Pulmonary artery endothelial cell (primary cell): ENCODE measurements at places on chromosomes 7 and 10. TPM values are rescaled to one million over a fixed set of nuclear protein-coding genes. Genes with fewer than 3 reads are reported as not detected.

- DNase-seq: no peak
These were observed 1.1 kb downstream of the SNX13 start for GRCh38 chr7:17939211-17939605.

GRCh38 chr10:73134727-73135126 lies 24.5 kb downstream of the NUDT13 start:
- no peak for DNase-seq

Gene POLR2J2
- 1.7 and 2.6 TPM in 2 replicates for total RNA-seq

Gene GIMAP1
- 11.1 and 13.5 TPM in 2 replicates for total RNA-seq

GRCh38 chr10:43177595-43177994 lies 39.4 kb downstream of the CSGALNACT2 start:
- no peak for DNase-seq

GRCh38 chr10:10320956-10321355 lies 696.7 kb upstream of the CELF2 start:
- DNase-seq: no peak

- DNase-seq: no peak
These were observed 786 bp upstream of the CNOT4 start for GRCh38 chr7:135510592-135511183.

Gene EBLN1
- not detected in 2 replicates for total RNA-seq

DNA sequence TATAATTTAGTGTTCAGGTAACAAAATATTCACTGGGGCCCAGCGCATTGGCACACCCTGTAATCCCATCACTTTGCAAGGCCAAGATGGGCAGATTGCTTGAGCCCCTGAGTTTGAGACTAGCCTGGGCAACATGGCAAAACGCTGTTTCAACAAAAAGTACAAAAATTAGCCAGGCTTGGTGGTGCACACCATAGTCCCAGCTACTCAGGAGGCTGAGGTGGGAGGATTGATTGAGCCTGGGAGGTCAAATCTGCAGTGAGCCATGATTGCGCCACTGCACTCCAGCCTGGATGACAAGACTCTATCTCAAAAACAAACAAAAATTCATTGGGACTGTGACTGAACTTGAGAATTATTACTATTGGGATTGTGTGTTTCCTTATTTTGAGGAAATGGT lies 40.4 kb upstream of the TRUB1 start:
- no peak for DNase-seq

Gene SMKR1
- total RNA-seq: 0.40 and 0.63 TPM in 2 replicates

DNA sequence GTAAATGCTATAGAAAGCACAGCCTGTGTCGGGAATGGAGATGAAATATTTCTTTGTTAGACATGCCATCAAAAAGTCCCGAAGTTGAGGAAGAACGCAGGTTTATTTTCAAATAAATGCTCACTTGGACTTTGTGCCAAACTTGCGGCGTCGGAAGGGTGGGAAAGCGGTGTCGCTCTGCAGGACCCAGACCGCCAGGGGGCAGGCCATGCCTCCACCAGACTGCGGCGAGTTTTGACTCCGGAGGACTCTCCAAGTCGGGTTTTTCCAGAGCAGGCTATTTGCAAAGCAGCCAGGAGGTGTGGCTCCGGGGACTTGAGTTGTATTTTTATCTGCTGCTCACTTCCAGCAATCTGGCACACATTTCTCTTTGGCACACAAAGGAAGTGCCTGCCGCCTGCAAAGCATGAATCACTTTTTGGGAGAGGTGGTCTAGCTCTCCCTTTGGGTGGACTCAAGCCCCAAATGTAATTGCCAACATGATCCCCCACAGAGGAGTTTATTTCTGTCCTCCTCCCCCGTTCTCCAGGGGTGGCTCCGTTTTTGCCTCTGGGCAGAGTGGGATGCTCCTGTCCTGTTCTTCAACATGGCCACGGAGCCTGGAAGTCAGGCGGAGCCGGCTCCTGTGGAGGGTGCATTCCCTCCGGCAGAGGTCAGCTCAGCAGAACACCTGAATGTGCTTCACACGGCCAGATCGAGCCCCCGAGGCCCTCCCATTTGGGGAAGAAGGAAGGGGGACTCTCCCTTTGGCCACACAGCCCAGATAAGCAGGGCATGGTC lies 82.3 kb upstream of the GPR26 start:
- peak; percentile 39 for DNase-seq

Gene ADARB2
- not detected in 2 replicates for total RNA-seq

DNA sequence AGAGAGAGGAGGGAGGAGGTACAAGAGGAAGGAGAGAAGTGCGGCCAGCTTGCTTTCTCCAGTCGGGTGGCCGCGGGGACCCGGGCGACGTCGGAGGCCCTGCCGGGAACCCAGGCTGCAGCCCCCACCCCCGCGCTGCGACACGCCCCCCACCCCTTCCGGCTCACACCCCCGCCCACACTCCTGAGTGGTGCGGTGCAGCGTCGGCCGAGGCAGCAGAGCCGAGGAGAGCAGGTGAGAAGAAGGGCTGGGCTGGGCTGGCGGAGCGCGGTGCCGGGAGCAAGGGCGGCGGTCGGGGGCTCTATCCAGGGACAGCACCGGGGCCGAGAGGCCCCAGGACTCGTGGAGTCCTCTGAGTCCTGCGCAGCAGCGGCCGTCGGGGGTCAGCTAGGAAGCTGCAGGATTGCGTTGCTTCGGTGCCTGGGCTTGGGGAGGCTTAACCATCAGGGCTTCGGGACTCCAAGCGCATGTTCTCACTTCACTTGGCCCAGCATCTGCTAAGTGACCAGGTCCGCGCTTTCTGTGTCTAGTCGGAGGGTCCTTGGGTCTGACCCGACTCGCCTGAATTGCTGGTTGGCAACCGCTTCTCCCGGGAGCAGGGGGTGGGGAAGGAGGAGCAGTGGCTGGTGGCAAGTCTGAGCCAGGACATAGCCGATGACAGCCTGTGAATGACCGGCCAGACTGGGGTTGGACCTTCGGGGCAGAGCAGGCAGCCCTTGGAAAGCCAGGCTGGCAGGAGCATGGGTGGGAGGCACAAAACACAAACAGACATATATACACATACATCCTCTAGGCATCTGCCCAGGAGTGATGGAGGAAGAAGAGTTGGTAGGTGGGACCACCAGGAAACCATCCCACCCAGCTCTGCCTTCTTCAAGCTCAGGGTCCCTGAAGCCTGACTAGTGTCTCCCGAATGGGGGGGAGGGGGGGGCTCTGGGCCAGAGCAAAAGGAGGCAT lies 683 bp downstream of the CHAT start:
- DNase-seq: no peak

Gene RAMP3
- not detected in 2 replicates for total RNA-seq

DNA sequence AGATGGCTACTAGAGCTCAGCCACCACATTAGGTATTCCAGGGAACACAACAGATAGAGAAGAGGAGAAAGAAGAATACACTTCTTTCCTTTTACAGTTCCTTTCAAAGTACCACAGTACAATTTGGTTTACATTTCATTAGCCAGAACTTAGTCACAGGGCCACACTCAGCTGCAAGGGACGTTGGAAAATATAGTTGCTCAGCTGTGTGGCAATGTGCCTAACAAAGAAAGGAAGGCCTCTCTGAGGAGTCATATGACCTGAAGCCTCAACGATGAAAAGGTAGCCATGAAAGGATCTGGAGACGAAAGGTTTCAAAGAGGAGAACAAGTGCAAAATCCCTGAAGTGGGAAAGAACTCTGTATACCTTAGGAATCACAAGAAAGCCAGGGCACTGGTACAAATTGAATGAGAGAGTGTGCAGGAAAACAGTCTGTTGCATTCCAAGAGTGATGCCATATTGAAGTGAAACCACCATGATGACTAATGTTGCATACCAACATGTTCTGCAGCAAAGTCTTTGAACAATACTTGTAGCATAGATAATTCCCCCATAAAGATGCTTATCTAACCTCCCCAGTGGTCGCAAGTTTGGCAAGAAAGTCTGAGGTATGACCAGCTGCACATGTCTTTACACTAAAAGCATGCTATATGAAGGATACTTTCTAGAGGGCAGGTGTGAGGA lies 278.9 kb downstream of the HPSE2 start:
- DNase-seq: no peak

DNA sequence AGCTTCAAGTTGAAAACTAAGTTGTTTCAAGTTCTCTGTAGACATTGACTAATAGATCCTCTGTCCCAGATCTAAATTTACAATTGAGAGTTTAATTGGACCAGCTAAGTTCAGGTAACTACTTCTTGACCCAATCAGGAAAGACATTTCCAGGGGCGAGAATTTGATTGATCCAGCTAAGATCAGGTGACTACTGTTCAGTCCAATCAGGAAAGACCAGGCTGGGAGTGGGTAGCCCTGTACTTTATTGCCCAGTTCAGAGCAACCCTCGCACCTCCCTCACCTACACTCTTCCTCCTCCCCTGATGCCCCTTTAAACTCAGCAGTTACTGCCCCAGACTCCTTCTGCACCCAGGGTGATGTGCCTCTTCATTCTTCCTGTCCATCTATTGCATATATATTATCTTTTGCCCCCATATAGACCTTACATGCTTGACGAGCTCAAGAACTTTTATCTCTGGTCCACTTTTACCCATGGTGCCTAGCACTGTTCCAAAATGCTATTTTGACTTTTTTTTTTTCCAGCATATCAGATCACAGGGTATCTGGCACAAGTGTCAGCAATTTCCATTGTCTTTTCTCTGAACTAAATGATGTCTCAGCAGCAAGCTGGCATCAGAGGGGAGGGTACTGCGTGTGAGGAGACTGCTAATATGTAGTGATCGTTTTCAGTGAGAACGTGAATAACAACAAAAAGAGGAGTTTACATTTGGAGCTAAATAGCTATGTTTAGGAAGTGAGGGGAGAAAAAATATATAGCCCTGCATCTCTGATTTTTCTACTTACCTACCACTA lies 169.4 kb downstream of the KIAA1217 start:
- DNase-seq: no peak

- no peak for DNase-seq
These were observed 30.8 kb upstream of the STK17A start for GRCh38 chr7:43552122-43552521.

DNA sequence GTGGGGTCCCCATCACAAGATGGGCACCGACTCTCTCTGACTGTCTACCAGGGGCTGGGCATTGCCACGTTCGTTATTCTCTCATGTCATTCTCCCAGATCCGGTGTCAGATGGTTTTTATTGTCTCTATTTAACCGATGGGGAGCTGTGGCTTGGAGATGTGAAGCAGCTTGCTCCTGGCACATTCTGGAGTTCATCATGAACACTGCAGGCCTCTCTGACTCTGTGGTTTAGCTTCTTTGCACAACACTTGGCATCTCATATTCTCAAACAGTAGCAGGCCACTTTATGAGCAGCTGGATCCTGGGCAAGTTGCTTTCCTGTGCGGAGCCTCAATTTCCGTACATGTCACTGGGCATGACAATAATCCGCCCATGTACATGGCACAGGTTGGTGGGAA lies 119.9 kb downstream of the LRRC18 start:
- DNase-seq: no peak

DNA sequence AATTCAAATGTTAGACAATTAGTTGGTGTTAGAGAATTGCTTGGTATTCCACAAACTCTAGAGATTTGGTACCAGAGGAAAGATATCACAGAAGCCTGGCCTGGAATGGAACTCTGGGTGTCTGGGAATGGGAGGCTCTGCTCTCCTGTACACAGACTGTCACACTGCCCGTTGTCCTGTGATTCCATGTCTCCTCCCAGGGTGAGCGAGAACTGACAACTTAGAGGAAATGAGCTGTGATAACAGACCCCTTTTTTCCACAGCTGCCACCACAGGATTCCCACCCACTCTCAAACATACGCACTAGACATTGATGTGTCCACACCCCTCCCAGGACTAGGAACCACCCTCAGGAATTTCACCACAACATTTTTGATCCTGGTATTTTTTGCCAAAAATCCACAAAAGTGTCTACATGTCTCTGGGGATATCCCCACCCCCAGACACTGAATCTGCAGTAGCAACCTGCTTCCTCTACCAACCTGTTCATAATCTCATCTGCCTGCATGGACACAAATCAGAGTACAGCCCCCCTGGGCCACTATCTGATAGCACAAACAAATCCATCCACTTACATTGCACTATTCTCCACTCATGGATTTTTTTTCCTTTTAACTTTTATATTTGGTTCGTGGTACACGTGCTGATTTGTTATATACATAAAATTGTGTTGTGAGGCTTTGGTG lies 4.7 kb downstream of the ZNF273 start:
- no peak for DNase-seq

Gene CUBN
- total RNA-seq: 1.4 and 2.0 TPM in 2 replicates

DNA sequence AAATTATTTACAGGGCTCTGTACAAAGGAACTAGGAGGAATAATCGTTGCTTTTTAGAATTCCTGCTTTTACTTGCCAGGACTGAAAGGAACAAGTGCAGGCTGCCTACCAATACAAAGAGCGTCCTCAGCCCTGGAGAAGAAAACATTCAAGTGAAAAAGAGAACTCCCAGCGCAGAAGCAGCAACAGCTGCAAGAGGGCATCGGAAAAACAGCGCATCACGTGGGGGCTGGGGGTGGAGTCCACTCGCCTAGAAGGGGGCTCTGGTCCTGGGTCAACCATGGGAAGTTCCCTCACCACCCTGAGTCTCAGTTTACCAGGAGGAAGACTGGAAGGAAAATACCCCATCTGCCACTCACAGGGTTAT lies 385 bp upstream of the C10orf90 start:
- DNase-seq: no peak

GRCh38 chr10:128483216-128483615 lies 357.0 kb upstream of the MKI67 start:
- DNase-seq: no peak

- no peak for DNase-seq
These were observed 1.4 kb upstream of the TSPAN15 start for GRCh38 chr10:69449841-69450240.

GRCh38 chr7:92013611-92014010 lies 72.9 kb downstream of the AKAP9 start:
- DNase-seq: no peak

DNA sequence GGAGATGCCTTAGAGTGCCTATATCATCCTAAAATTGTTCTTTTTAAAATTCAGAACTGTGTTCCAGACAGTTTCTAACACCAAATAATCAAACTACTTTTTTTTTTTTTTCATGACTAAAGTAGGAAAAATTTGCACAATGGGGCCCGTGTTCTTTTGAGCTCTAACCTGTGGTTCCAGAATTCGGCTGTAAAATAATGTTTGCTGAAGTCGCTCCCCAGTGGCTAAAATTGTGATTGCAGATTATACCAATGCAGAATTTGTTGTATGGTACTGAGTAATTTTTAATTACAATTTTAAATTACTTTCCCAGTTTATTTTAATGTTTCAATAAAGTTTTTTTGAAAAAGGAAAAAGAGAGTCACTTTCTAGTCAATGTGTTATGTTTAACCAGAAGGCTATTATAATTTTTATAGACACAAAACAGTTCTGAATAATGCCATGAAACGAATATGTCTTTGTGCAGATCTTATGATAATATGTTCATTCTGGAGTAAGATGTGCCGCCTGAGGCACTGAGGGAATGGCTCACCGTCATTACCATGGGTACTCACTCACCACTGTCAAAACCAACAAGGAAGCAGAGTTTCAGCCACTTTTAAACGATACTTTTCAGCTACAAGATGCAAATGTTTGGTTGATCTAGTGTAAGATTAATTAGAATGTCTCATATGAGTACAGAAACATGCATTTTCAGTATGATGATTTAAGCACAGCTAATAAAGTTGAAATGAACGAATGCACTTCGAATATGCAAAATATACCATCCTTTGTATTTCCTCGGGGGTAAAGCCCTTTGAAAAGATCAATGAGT lies 173.6 kb downstream of the PRKCQ start:
- no peak for DNase-seq

GRCh38 chr10:91525896-91526712 lies 106.8 kb downstream of the PPP1R3C start:
- no peak for DNase-seq
